GM10248 (cell line): ENCODE measurements at places on chromosomes 2 and 18.

DNA sequence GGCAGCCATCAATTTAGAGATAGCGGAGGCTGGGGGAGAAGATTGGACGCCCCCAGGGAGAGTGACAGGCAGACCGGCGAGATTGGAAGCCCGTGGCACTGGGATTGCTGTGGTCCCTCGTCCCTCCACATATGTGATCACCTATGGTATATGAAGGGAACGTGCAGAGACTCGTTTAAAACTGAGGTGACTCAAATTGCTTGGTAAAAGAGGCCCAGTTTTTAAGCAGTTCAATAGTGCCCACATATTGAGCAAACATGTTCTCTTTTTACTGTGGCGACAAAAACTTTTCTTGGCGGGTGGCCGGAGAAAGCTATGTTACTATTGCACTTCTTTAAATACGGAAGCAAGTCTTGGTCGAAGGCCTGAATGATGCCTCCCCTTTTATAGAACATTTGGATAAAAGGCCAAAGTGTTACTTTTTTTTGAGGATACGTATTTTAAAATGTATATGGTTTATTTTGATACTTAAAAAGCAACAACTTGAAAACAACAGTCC is 9.1 kb downstream of the B3GNT2 start:
- no peak for DNase-seq

GRCh38 chr2:64626963-64627760 is 26.6 kb downstream of the SERTAD2 start:
- no peak for DNase-seq

DNA sequence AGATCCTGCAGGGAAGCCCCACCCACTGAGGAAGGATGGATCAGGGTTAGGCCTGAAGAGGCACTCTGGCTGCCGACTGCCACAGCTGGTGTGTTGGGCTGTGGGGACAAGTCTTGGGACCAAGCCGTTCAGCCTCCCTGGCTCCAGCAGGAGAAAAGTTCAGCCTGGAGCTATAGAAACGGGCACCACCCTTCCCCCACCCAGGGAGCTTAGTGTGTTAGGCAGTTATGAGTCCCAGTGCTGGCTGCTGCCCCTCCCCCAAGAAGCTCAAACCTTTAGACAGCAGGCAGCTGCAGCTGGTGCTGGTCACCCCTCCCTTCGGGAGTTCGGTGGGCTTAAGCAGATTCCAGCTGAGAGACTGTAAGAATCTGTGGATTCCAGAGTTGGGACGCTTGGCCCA is 447.1 kb upstream of the HS6ST1 start:
- DNase-seq: no peak

DNA sequence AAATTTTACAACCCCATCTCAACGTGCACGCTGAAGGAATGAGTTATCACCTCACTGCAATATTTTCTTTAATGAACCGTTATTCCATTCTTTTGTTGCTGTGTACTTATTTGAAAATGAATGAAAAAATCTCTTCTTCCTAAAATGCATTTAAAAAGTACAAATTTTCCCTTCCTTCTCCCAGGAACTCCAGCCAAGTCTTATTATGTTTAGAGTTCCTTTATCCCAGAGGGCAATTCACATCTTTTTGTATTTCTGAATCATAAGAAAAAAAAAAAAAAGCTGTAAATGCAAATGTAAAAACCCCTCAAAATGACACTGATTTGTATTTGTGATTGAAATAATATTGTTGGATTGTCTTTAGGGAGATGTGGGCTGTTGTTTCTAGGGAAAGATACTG is 2194.3 kb upstream of the CELF4 start:
- DNase-seq: no peak

DNA sequence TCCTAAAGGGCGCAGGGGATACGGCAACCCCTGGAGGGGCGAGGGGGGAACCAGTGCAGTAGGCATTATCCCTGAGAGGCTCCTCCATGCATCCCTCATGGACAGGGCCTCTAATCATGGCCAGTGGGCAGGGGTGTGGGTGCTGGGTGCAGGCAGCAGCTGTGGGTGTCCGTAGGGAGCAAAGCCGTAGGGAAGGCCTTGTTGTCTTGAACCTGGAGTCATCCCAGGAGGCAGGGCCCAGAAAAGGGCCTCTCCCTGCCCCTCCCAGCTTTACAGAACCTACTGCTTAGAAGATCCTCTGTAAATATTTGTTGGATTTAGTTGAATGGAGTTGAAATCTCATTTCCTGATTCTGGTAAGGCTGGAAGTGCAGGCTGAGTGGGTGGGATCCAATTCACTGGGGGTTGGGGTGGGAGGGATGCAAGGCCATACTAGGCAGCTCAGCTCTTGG is 207.0 kb upstream of the HAAO start:
- DNase-seq: no peak

- no peak for DNase-seq
Observed at GRCh38 chr2:138455691-138456090, 45.9 kb upstream of the SPOPL start.

DNA sequence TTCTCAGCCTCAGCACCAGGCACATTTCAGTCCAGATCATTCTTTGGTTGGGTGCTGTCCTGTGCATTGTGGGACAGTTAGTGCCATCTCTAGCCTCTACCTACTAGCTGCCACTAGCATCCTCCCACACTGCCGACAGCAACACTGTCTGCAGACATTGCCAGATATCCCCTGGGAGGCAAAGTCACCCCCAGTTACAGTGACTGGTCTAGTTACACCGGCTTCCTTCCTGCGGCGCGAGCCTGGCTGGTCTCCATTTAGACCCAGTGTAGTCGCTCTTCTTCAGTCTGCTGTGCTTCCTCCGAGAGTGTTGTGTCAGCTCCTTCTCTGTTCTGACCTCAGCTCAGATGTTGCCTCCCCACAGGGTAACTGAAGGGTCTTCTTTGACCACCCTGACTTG is 283.1 kb downstream of the PHLPP1 start:
- no peak for DNase-seq

- no peak for DNase-seq
Observed at GRCh38 chr18:46814399-46814798, 57.5 kb upstream of the ST8SIA5 start.

DNA sequence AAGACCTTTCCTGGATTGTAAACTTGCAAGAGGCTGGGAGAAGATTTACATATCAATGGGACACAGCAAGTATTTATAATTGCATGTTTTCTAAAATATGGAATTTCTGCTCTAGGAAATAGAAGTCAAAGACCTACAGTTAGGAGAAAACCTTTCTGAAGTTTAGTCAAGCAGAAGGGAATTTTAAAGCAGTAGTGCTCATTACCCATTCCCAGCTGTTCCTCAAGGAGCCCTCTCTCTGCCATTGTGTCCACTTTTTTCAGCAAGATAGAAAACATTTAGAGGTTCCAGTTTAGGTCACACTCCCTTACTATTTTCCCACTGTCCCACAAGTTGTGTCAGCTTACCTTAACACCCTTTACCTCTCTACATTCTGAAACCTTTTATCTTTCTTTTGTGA is 584.0 kb upstream of the CHAC2 start:
- DNase-seq: no peak

- DNase-seq: no peak
Observed at GRCh38 chr2:27915191-27915590, 24.7 kb downstream of the BABAM2 start.

DNA sequence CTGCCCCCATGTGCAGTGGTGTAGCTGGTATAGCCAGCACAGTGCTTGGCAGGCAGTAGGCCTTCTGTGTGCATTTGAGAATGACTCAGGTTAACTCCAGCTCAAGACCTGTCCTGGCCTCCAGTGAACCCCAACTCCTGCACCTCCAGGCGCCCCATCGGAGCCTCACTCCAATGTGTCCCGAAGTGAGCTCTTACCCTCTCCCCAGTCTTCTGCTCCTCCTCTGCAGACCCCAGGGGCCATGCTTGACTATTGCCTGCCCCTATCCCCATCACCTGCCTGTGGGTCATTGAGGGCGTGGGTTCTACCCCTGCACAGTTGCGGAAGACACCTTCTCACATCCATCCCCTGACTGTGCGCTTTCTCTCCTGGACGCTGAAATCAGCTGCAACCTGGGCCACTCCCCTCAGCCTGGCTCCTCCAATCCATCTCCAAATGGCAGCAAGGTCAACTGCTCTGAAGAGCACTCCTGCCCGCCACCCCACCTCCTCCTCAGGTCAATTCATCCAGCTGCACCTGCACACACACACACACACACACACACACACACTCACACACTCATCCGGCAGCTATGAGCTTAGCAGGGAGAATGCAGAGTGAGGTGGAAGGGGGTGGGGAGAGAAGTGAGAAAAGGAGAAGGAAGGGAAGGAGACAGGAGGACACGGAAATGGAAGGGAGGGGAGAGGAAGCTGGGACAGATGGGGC is 130.3 kb upstream of the GLI2 start:
- no peak for DNase-seq

- DNase-seq: no peak
Observed at GRCh38 chr2:231033147-231034132, 3.9 kb upstream of the C2orf72 start.

DNA sequence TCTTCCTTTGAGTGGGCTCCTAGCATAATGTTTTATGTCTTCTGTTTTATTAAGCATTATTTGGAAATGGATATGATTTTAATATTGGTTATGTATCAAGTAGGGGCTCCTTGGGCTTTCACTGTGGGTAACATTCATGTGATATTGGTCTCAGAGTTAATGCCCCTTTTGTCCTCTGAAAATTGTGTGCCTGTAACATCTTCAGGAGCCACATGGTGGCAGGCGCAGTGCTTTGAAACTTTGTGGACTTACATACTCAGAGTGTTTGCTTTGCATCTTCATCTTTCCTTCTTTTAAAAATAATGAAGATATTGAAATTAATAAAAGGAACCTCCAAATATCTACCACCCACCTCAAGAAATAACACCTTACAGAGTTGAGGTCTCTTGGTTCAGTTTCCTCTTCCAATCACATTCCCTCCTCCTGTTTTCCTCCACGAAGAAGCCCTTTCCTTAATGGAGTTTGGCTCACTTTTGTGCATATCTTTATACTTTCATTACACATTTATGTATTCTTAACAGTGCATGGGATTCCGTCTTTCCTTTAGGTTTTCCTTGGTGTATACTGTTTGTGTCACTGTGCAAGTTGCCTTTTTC is 73.5 kb downstream of the LIMS1 start:
- peak; percentile 42 for DNase-seq

- no peak for DNase-seq
Observed at GRCh38 chr2:232410238-232410900, 3.7 kb downstream of the ALPG start.

DNA sequence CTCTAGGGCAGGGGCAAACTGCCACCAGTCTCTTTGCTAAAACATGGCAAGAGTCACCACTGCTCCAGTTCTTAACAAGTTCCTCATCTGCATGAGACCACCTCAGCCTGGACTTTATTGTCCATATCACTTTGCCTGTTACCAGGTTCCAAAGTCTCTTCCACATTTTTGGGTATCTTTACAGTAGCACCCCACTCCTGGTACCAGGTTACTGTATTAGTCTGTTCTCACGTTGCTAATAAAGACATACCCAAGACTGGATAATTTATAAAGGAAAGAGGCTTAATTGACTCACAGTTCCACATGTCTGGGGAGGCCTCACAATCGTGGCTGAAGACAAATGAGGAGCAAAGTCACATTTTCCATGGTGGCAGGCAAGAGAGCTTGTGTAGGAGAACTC is 5.5 kb upstream of the DPP4 start:
- no peak for DNase-seq

- no peak for DNase-seq
Observed at GRCh38 chr2:29450596-29451222, 335.5 kb downstream of the CLIP4 start.

- no peak for DNase-seq
Observed at GRCh38 chr2:7609974-7610373, 692.8 kb downstream of the RNF144A start.

DNA sequence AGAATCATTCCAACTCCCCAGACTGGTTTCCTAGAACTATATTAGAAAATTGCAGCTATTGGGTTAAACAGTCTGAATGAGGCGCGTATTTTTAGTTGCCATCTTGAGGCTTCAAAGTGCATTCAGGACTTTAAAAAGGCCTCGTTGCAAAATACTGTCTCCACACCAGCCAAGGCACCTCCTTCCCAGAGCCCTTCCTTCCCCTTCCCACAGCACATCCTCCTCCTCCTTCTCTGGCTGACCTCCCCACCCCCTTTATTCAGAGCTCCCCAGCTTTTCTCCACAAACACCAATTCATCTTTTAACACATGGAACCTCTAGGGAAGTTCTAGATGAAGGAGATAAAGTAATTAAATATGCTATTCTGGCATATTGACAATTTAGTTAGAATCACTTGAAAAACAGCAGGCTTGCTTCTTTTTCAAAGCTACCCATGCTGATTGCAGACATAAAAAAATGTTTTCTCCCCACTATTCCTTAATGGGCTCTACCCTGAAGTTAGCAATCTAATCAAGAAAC is 90.3 kb downstream of the RTP5 start:
- DNase-seq: no peak

GRCh38 chr2:168692132-168692744 is 110.2 kb upstream of the NOSTRIN start:
- DNase-seq: no peak

- no peak for DNase-seq
Observed at GRCh38 chr18:8229787-8230186, 379.4 kb upstream of the RAB12 start.

DNA sequence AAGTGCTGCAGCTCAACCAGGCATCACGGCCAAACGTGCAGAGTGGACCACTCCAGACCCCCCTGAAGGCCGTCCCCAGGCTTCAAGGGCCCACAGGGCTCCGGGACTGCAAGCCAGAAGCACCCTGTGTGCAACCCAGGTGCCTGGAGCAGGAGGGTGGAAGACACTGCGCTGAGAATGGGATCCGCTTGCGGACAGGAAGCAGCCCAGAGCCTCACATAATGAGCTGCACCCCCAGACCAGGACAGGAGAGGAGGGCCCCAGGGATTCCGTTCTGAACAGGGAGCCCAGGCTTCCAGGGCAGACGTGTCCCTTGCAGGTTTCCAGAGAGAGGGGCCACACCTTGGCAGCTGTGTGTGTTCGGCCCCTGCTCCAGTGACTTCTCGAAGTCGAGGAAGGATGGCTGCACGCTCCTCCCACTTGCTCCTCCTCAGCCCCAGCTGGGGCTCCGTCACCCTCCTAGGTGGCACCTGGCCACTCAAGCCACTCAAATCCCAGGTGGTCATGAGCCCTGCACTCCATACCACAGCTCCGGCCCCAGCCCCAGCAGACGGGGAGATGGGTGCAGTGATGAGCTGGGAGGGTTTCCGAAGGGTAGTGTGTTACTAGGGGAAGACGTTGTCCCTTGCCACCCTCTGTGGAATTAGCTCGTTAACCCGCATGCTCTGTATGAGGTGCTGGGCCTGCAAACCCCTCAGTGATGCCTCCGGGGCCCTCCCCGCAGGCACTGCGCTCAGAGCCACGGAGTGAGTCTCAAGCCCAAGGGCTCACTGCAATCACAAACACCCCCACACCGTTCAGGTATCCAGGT is 79.2 kb downstream of the NDUFA10 start:
- no peak for DNase-seq

- no peak for DNase-seq
Observed at GRCh38 chr2:236582968-236583367, 13.3 kb downstream of the ACKR3 start.

DNA sequence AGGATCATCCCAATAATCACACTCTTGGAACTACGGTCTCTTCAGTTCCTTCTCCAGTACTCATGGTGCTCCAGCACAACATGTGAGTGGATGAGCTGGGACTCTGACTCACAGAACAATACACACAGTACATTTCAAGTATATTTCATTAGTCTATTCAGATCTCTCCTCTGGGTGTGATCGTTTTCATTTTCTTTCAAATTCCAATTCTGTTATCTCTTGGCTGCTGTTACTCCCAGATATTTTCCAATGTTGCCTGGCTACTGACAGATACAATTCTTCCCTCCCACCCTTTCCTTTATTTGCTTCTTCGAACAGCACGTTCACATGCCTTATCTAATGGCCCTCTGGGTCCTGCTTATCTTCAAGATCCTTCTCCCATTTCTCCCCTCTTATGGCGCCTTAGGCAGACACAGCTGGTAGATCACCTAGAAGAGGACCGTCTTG is 216.0 kb downstream of the ACKR3 start:
- DNase-seq: no peak

GRCh38 chr18:74063023-74063422 is 84.6 kb downstream of the FBXO15 start:
- no peak for DNase-seq
